ENCODE measurements at places on chromosomes 5 and 9. TPM values are rescaled to one million over a fixed set of nuclear protein-coding genes. Genes with fewer than 3 reads are reported as not detected.
A peak's percentile ranks its signal among the peaks of the same experiment; 100 is the strongest.

DNA sequence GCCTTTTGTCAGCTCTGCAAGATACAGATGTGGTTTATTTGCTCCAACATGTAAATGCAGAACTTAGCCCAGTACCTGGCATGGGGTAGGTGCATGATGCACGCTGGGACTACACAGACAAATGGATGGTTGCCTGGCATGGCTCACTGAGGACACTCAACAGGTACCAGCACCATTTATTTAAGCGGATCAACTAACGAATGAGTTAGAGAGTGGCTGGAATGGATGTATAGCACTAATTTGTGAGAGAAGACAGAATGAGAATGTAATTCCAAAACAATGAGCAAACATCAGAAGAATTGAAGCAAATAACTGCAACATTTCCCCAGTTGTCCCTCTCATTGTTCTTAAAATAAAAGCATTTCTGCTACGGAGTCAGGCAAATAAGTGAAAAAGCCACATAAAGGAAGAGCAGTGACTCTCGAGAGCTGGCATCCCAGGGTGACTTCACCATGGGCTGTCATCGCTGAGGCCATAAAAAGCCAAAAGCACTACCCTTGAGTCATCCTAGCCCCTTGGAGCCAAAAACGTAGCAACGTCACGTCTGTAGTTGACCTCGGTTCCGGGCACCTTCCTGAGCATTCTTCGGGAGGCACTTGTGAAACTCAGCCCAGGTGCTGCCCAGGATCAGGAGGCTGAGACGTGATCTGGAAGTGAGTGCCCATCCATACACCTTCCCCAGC is 290.3 kb downstream of the NSG2 start:
- peak; percentile 49 for DNase-seq

DNA sequence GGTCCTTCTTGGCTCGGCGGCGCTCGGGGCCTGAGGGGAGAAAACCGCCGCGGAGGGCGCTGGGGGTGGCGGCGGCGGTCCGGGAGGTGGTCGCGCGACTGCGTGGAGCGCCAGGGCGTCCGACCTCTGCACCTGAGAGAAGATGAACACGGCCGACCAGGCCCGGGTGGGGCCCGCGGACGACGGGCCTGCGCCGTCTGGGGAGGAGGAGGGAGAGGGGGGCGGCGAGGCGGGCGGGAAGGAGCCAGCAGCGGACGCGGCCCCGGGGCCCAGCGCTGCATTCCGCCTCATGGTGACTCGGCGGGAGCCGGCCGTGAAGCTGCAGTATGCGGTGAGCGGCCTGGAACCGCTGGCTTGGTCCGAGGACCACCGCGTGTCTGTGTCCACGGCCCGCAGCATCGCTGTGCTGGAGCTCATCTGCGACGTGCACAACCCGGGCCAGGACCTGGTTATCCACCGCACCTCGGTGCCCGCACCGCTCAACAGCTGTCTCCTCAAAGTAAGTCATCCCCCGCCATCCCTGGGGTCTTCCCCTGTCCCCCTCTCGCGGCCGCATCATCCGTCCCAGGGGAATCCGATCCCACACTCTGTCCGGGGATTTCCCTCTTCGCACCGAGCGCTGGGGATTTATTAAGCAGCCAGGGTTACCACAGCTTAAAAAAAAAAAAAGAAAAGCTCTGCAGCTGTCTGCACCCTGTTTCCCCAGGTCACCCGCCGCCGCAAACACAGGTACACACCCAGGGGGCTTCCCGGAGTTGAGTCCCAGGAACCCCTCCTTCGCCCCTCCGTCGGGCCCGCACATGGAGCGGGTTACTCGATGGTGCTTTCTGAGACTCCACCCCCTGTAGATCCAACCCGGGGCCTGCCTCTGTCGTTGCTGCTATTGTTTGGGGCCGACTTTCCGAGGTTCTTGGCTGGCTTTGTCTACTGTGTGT is at the start of gene GTF3C4:
GTF3C4 (plus strand) TSS at position 8 of the 935 bp plus-strand sequence; CDS start at position 143, 135 bp downstream.
- peak; percentile 95 for DNase-seq

GRCh38 chr5:37604290-37604689 is 225.2 kb downstream of the WDR70 start:
- DNase-seq, result no peak

- DNase-seq, result no peak
Observed at GRCh38 chr9:105389796-105390195, 58.0 kb upstream of the FSD1L start.

- peak; percentile 83 for DNase-seq
Observed at GRCh38 chr5:135834639-135835529, at the start of gene SLC25A48. SLC25A48 (plus strand) TSS chr5:135834663; CDS start chr5:135834848, 185 bp downstream.

Gene PRXL2C
- 25.9 TPM for total RNA-seq

GRCh38 chr5:74596927-74597326 is 43.6 kb downstream of the ENC1 start:
- no peak for DNase-seq

- peak; percentile 25 for DNase-seq
Observed at GRCh38 chr9:128494746-128495129, 9.8 kb upstream of the GLE1 start.

GRCh38 chr5:96187309-96188027 is 225.8 kb upstream of the ELL2 start:
- no peak for DNase-seq

DNA sequence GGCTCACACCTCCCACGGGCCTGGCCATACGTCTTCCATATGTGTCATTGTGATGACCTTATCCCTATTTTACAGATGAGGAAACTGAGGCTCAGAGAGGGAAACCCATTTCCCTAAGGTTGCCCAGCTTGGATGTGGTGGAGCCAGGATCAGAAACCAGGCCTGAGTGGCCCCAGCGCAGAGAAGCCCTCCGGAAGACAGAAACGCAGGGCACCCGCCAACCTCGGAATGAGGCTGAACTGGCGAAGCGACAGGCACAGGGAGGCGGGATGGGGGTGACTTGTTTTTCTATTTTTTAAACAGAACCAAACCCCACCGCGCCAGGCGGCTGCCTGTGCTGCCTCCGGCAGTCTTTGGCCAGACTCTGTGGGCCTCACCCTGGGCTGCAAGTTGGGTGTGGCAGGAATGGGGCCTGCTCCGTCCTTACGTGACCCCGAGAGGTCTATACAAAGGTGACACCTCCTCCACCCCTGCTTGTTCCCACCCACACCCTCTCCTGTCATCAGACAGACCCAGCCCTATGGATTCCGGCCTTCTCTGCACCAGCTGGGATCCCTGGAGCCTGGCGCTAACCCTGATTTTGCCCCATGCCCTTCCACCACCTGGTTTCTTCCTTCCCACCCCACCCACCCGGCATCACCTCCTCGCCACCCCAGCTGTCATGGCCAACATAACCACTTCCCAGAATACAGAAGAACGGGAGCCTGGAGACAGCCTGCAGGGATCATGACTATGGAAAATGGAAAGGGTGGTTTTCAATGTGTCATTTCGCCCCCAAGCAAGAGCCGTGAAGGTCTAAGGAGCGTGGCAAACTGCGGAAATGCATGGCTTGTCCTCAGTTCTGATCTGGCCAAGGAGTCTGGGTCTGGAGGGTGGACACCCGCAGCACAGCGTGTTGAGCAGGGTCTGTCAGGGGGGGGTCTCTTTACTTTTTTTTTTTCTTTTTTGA is 23.6 kb downstream of the PLPP7 start:
- no peak for DNase-seq

DNA sequence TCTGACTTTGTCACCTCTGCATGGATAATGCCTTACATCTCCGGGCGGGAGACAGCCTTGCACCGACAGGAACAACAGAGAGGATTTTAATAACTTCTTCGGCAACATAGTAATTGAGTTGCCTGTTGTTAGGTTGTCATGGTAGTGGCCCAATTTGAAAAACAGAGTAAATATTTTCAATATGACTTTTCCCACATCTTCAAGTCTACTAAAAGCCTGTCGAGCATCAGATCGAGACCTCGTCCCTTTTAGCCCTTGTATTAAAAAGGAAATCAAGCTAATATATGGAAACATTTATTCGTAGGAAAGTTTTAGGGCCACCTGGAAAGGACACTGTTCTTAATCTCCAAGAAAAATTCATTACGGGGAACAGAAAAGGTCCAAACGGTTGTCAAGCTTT is 70.8 kb upstream of the FCN2 start:
- no peak for DNase-seq

GRCh38 chr9:75138260-75139040 is 50.1 kb downstream of the OSTF1 start:
- no peak for DNase-seq

Gene PROB1
- 4.4 TPM for total RNA-seq

DNA sequence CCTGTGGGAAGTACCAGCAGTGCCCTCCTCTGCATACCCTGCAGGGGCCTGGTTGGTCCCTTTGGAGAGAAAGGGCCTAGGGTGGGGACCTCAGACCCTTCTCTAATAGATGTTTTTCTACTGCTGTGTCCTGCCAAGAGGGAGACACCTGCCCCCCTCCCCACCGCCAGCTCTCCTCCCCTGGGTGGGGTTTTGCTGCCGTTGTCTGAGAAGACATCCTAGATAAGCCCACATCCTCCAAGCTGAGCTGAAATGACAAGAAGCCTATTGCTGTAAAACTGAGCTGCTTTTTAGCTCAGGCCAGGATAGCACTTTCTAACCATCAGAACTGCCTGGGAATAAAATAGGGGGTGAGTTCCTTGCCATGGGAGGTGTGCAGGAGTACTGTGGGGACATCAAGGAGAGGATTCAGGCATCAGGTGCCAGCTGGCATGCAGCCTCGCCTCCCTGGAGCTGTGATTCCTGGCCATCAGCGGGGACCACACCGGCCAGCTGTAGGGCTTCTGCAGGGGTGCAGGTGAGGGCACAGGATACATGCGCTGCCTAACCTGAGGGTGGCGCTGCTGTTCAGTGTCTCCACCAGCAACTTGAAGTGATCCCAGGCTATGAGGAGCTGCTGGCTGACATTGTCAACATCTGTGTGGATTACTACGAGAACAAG is 37.9 kb downstream of the CYFIP2 start:
- no peak for DNase-seq

DNA sequence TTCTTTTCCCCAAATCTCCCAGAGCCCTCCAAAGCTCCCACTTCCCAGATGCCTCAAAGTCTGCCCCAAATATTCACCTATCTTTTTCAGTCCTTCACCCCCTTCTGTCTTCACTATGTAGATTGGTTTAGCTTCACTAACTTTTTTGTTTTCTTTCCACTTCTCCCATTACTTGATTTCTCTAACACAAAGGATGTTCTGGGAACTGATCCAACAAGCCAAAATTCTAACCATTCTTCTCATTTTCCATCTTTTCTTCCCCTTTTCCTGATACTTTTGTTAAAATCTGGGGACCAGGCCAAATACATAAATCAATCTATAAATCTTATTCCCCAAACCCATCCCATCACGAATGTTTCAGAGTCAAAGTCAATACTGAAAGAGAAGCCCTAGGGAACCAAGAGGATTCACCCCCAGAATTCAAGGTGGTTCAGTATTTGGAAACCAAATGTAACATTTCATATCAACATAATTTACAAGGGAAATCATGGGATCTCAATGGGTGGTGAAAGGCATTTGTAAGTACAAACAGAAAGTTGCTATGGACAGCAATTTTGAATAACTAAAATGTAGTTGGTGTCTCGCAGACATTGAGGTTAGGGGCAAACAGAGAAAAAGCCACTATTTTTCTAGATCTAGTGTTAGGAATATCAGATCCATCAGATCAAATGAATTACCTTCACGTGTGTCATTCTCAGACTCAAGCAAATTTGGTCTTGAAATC is 35.3 kb downstream of the APTX start:
- no peak for DNase-seq

Gene TRAPPC13
- total RNA-seq, result 24.0 TPM

DNA sequence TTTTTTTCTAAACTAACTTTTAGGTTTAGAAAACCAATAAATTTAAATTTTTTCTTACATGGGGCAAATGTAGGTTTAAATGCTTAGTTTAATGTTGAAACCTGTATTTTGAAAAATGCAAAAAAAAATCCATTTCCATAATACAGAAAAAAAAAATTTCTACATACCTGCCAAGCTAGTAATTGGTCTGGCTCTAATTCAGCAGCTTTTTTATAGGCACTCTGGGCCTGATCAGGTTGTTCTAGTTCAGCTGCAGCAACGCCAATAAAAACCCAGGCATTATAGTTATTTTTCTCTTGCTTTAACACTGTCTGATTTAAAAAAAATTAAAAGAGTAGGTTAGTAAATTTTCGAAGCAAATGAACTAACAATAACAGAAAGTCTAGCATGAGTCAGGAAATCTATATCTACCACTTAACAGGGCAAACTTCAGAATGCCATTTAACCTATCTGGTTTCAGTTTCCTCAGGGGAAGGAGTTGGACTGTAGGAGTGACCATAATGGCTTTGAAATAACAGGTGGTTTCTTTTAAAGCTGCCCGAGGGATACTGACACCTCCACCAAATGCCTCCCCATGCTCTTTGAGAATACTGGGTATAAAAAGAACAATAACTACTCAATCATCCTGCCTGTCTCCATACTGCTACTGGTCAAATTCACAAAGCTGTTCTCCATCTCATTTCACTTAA is 11.6 kb downstream of the SKIC3 start:
- DNase-seq, result no peak

- DNase-seq, result no peak
Observed at GRCh38 chr9:117555964-117556629, 141.2 kb upstream of the ASTN2 start.

GRCh38 chr5:1768283-1769000 is 31.2 kb downstream of the MRPL36 start:
- DNase-seq, result peak; percentile 55

DNA sequence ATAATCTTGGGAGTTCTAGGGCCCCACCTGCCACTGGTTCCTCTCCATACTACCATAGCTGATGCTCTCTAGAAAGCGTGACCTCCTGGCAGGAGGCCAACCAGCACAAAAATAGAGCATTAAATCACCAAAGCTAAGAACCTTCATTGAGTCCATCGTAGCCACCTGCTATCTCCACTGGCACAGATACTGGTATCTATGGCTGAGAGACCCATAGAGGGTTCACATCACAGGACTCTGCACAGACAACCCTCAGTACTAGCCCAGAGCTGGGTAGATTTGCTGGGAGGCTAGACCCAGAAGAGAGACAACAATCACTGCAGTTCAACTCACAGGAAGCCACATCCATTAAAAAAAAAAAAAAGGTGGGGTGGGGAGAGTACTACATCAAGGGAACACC is 509.1 kb downstream of the DTWD2 start:
- no peak for DNase-seq

DNA sequence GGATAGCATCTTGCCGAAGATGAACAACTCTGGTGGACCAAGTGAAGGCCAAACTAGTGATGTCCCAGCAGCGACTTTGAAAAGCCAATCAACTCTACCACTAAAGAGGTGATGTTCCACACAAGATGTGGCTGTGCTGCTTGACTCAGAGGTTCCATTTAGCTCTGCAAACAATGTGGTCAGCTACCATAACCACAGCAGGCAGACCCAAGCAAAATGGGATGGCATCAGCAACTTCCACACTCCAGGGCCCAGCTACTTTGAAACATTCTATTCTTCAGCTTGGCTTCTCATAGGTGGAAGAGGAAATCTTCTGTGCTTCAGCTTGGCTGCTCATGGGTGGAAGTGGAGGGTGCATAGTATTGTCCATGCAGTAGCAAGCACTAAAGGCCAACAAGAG is 70.5 kb downstream of the IRX2 start:
- DNase-seq, result no peak

GRCh38 chr5:138454121-138454520 is 11.2 kb upstream of the EGR1 start:
- DNase-seq, result peak; percentile 31

Measured in posterior vena cava (tissue), 2 donors.